ENCODE measurements at places on chromosomes 3 and 15. TPM values are rescaled to one million over a fixed set of nuclear protein-coding genes. Genes with fewer than 3 reads are reported as not detected.

DNA sequence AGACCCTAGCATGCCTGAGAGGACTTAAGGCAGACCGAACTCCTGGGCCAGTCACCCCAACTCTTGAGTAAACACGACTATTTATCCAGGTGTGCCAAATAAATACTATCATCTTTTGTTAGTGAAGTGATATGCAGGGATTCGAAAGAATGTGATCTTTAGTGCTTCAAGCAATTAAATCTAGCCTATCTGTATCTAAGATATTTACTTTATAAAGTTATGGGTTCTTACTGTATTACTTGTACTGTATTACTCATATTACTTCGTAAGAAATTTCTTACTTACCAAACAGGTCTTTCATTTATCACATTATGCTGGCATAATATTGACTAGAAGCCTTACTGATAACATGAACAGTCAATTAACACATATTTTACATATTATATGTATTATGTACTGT, 211.6 kb upstream of the NECTIN3 start:
- no peak overlapping the region for H3K27ac ChIP-seq
- no peak for DNase-seq
- no peaks in the 10 kb centered on the region for H3K36me3 ChIP-seq
- no peaks in the 10 kb centered on the region for H3K27me3 ChIP-seq
- H3K4me3 ChIP-seq, result no peak overlapping the region

DNA sequence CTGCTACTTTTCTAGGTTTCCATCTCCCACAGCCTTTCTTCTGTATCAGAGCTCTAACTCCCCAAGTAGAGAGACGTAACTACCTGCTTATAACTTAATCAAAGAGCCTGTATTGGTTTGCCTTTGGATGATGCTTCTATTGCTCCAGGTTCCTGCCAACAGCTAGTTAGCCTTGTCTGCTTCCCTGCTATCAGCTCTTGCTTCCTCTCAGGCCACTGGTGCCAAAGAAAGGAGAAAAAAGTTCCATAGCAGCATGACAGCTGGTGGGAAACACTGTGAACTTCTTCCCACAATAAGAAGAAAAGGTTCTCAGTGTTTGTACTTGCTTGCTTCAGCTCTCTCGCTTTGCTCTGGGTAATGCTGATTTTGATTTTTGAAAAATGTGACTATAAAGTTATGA, 206.6 kb downstream of the GBE1 start:
- H3K27me3 ChIP-seq, result no peaks in the 10 kb centered on the region
- peak overlapping the region; percentile 16 for H3K27ac ChIP-seq
- H3K4me1 ChIP-seq, result peaks cover 16% of the 10 kb centered on the region

Gene SCAMP5
- total RNA-seq, result 70.1 TPM

DNA sequence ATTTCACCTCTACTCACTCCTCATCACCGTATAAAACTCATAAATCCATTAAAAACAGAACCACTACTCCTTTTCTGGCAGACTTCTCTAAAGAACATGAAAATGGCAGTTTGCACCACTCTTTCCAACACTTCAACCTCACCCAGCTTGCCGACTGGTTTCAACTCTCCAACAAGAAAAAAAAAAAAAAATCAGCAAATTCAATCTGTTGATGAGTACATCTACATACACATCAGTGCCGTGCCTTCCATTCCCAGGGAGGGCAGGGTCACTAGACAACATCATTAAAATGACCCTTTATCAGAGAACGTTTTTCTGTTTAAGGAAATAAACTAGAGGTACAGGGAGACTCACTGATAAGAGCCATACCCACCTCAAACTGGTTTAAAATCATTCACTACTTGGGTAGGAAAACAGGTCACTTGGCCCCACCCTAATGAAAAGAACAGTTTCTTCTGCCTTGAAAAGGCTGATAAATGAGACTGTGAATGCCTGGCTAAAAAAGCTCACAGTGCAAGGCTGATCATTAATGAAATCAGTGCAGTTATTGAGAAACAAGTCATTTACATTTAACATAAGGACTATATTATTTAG, 6.0 kb downstream of the ANXA2 start:
- DNase-seq, result no peak
- H3K36me3 ChIP-seq, result no peaks in the 10 kb centered on the region
- peaks cover 4% of the 10 kb centered on the region for H3K27me3 ChIP-seq

GRCh38 chr3:175212896-175213295, 353.8 kb downstream of the NAALADL2 start:
- H3K36me3 ChIP-seq, result no peaks in the 10 kb centered on the region
- no peak overlapping the region for H3K27ac ChIP-seq
- DNase-seq, result no peak
- no peak overlapping the region for H3K4me3 ChIP-seq
- no peaks in the 10 kb centered on the region for H3K27me3 ChIP-seq

Gene GRK7
- total RNA-seq, result not detected

Gene PRR20G
- total RNA-seq, result not detected

Gene TMEM115
- 30.0 TPM for total RNA-seq

Gene SKOR1
- 0.11 TPM for total RNA-seq

GRCh38 chr3:125280668-125281361, 68.3 kb upstream of the SLC12A8 start:
- no peak for DNase-seq
- H3K36me3 ChIP-seq, result no peaks in the 10 kb centered on the region
- H3K27ac ChIP-seq, result peak overlapping the region; percentile 62
- H3K4me3 ChIP-seq, result no peak overlapping the region

Gene DNAJB8
- not detected for total RNA-seq

GRCh38 chr3:10115326-10116137, at the start of gene BRK1:
Gene BRK1 (plus strand): TSS chr3:10115675. CDS start chr3:10115702, 27 bp downstream.
- H3K36me3 ChIP-seq, result peaks cover 6% of the 10 kb centered on the region
- peak within 1 kb of the TSS; percentile 96 for H3K27ac ChIP-seq
- H3K4me3 ChIP-seq, result peak within 1 kb of the TSS; percentile 99
- DNase-seq, result peak; percentile 86
- H3K4me1 ChIP-seq, result peaks cover 11% of the 10 kb centered on the region

- H3K4me1 ChIP-seq, result no peaks in the 10 kb centered on the region
- no peak overlapping the region for H3K27ac ChIP-seq
- H3K27me3 ChIP-seq, result no peaks in the 10 kb centered on the region
- DNase-seq, result no peak
These were observed 53.8 kb upstream of the RASGRP1 start for GRCh38 chr15:38618242-38618955.

DNA sequence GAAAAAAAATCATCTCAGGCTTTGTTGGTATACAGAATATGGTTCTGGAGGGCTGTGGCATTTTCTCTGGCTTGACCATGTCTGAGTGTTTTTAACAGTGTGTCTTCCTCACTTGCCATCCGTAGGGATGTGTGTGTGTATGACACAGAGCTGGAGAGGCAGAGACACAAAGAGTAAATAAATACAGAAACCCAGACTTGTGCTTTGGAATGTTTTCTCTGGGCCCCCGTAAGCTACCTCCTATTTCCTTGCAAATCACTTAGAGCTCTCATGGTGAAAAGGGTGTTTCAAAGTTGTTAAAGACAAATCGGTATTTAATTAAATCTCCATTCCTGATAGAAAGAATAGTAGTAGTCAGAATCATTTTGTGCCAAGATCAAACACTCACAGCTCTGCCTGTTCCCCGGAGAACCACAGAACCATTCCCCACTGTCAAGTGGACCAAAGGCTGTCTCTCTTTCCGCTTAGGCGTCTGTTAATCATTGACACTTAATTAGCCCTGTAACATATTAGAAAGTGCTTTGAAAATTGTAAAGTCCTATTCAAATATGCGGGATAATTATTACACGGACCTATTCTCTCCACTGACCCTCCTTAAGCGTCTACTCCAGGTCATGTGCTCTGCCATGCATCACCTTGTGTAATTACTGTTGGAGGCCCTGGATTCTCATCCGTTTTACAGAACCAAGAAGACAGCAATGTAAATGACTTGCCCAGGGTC, 313.6 kb upstream of the TLE3 start:
- no peak overlapping the region for H3K4me3 ChIP-seq
- DNase-seq, result no peak
- H3K27ac ChIP-seq, result no peak overlapping the region
- peaks cover 35% of the 10 kb centered on the region for H3K4me1 ChIP-seq
- peaks cover 21% of the 10 kb centered on the region for H3K36me3 ChIP-seq

DNA sequence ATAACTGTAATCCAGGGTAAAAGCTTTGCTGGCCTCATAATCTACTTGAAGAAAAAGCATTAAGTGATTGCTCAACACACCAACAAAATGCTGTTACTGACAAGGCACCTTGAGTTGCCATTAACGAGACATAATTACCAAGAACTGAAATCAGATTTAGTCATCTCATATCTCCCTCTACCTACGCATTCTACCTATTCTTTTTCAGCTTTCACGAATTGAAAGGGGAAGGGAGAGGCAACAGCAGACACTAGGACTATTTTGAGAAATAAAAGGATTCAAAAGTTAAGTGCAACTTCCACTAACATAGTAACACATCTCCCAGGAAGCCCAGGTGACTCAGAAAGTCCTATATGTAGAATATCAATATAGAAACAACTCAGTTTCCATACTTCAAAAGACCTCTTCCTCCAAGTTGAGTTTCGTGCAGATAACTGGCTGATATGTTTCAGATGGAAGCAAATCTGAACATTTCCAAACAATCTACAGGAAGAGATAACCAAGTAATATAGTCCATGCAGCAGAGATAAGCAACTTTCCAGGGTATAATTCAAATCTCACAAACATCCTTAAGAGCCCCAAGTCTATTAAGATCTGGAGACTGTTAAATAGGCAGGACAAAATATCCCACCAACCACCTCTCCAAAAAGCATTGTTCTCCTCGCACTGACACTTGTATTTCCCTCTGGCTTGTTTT, 1.9 kb downstream of the OSBPL10 start:
- H3K27ac ChIP-seq, result peak overlapping the region; percentile 21
- peaks cover 59% of the 10 kb centered on the region for H3K4me1 ChIP-seq
- peaks cover 21% of the 10 kb centered on the region for H3K36me3 ChIP-seq
- no peaks in the 10 kb centered on the region for H3K27me3 ChIP-seq

DNA sequence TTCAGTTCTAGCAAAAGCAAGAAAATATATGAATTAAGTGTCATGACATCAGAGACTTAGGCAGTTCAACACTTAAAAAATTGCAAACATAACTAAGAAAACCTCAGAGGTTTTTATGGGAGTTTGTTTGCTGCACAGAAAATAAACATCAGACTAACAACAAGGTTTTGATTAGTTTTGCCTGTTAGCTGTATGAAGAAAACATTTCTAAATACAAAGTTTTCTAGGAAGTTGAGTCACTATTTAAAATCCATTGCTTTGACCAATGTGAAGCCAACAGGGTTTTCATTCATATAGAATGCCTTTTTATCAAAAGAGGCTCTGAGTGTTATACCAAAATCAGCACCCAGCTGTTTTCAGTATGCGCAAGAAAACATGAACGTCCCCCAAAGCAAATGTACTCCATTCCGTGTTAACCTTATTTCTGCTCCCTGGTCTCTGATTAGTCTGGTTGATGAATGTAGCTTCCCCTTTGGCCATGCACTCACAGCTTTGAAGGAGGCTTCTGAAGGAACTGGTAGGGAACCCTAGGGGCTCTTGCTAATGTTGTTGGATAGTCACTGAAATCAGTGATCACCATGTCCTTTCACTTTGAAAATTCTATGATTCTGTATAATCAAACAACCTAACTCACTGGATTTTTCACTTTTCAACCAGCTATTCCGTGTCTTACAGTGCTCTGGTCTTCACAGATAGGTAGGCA, 89.6 kb upstream of the TSEN2 start:
- no peak for DNase-seq
- H3K27me3 ChIP-seq, result no peaks in the 10 kb centered on the region
- H3K4me1 ChIP-seq, result no peaks in the 10 kb centered on the region
- H3K27ac ChIP-seq, result no peak overlapping the region
- no peaks in the 10 kb centered on the region for H3K36me3 ChIP-seq

Gene ERICH6
- total RNA-seq, result not detected

DNA sequence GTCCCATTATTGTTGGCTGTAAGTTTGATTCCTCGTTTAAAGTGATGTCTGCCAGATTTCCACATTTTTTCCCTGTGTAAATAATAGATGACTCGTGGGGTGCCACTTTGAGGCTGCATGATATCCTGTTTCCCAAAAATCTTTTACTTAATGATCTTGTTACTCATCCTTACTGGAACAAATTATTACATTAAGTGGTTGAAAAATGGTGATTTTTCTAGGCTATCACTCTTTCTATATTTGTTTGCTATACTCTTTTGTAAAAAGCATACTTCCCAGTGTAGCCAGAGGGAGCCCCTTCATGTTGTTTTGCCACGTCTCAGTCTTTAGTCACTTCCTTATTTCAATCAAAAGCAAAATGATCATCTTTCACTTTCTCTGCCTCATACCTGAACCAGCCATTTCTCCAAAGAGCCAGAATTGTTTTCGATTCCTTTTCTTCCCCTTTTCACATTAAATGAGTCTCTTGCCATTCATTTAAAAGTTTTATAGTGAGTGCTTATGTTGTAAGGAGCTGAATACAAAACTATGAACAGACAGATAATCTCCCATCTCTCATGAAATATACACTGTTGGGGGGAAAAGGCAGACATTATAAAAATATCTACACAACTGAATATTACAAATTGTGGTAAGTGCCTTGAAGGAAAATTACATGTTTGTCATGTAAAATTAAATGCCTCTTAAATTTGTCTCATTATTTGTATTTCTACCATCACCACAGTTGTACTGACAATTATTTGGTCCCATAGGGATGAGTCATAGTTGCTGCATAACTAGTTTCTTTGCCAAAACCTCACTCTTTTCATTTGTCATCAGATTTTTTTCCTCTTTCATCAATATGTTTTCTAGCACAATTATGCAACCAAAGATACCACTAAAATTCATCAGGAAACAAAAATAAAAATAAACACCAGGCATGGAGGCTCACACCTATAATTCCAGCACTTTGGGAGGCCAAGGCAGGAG, 41.5 kb downstream of the ADGRG7 start:
- H3K4me1 ChIP-seq, result 0 out of 2 replicates have a peak, but pooled peaks cover 3% of the 10 kb centered on the region
- H3K27me3 ChIP-seq, result no peaks in the 10 kb centered on the region
- H3K36me3 ChIP-seq, result no peaks in the 10 kb centered on the region
- no peak for DNase-seq
- no peak overlapping the region for H3K27ac ChIP-seq

- no peak overlapping the region for H3K4me3 ChIP-seq
- no peak for DNase-seq
- peaks cover 5% of the 10 kb centered on the region for H3K36me3 ChIP-seq
- peak overlapping the region; percentile 78 for H3K27ac ChIP-seq
- H3K4me1 ChIP-seq, result peaks cover 25% of the 10 kb centered on the region
These were observed 16.0 kb downstream of the ARMC8 start for GRCh38 chr3:138202945-138203701.

- H3K27me3 ChIP-seq, result no peaks in the 10 kb centered on the region
- no peak overlapping the region for H3K27ac ChIP-seq
- peaks cover 11% of the 10 kb centered on the region for H3K36me3 ChIP-seq
- H3K4me1 ChIP-seq, result no peaks in the 10 kb centered on the region
- no peak overlapping the region for H3K4me3 ChIP-seq
These were observed 25.6 kb upstream of the GOLGA6L2 start for GRCh38 chr15:23472678-23473077.

- H3K4me3 ChIP-seq, result no peak overlapping the region
- no peak overlapping the region for H3K27ac ChIP-seq
- H3K27me3 ChIP-seq, result no peaks in the 10 kb centered on the region
These were observed 26.8 kb upstream of the HERC1 start for GRCh38 chr15:63860555-63860954.

DNA sequence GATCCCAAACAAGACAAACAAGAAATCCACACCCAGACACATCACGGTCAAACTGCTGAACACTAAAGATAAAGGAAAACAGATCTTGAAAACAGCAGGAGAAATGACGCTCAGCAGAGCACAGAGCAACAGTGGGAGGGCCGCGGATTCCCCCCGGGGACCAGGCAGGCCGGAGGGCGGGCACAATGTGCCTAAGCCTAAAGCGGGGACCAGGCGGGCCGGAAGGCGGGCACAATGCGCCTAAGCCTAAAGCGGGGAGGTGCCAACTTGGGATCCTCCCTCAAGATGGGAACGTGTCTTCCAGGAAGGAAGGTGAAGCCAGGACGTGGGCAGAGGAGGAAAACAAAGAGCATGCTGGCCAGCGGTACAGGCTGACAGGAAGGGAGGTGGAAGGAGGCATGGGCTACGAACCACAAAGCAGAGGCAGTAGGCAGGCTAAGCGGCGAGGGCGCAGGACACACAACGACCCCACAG, 31.1 kb downstream of the CYFIP1 start:
- H3K4me3 ChIP-seq, result peak overlapping the region; percentile 12
- peak; percentile 39 for DNase-seq
- peaks cover 47% of the 10 kb centered on the region for H3K4me1 ChIP-seq

Gene IQCF5
- not detected for total RNA-seq

Data from WTC11 (cell line).